ENCODE measurements at places on chromosomes 1 and 21.

DNA sequence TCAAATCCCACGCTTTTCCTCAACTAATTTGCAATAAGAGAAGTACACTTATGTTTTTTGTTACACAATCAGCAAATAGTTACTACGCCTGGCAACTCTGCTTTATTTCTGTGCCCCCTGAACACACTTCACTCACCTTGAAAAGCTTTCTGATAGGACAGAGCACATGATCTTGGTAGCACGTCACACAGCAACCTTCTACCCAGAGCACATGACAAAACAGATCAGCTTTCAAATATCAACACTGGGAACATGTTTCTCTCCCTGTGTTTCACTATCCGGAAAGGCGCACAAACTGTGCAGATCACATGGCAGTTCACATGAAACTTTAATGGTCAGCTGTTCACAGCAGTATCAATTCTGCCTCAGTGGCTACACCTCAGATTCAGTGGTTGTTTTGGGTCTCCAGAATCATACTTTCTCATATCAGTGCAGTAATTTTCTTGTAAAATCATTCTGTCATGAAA, 2.2 kb downstream of the SLC19A2 start:
- no peak for DNase-seq

GRCh38 chr1:164635059-164635802, 76.2 kb downstream of the PBX1 start:
- no peak for DNase-seq

GRCh38 chr1:41239988-41240610, 2.0 kb downstream of the SCMH1 start:
- no peak for DNase-seq

DNA sequence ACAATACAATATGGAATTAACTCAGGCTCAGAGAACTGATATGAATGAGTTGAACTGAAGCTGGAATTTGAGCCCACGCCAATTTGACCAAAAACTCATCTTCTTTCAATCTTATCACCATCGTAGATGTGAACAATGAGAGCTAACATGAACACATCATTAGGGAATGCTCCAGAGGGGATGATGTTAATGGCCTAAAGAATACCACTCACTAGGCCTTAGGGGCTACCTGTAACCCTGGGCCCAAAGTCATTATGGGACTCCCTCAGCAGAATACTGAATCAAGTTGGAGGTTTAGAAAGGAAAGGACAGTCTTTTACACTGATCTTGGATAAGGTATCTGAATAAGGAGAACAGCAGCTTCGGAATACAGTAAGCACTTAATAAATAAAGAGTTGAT, 73.6 kb downstream of the C1orf94 start:
- no peak for DNase-seq

DNA sequence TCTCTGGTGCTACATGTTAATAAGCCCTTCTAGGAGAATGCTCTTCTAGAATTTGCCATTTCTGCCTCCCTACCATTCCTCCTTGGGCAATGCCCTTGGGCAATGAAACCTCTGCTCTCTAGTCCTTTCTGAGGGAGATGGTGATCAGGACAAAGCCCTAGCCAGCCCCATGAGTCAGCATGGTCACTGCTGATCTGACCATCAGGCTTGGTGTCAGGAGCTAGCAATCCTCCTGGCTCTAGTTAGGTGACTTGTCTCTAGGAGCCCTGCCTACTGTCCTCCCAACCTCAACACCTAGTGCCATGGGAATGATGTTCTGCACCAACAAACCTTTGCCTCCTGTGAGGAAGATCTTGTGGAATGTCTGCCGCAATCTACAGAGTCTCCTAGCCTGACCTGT, 89.8 kb downstream of the NMNAT2 start:
- no peak for DNase-seq

- DNase-seq, result peak; percentile 32
These were observed 5.2 kb downstream of the TSPEAR start for GRCh38 chr21:44706026-44706705.

GRCh38 chr1:41409825-41410224, 48.6 kb downstream of the FOXO6 start:
- no peak for DNase-seq

DNA sequence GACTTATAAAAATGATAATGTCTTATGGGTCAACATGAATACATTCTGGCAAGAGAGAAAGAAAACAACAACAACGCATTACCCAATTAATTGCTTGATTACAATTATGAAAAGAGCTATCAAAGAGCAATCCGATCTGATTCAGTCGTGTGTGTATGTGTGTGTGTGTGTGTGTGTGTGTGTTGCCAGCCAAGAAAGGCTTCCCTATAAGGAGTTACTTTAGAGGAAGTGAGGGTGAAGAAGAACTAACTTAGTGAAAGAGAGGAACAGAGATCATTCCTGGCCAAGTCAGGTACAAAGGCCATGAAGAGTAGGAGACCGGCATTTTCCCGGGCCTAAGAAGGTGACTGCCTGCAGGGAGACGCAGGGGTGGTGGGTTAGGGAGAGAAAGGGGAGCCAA, 9.4 kb downstream of the TMEM35B start:
- no peak for DNase-seq

GRCh38 chr1:12040457-12041051, 21.3 kb downstream of the MIIP start:
- peak; percentile 57 for DNase-seq

- DNase-seq, result peak; percentile 91
These were observed 3.0 kb downstream of the AURKAIP1 start for GRCh38 chr1:1371746-1372711.

GRCh38 chr1:167879508-167879907, 34.4 kb downstream of the ADCY10 start:
- no peak for DNase-seq

- no peak for DNase-seq
These were observed 67.2 kb downstream of the UBIAD1 start for GRCh38 chr1:11340233-11340632.

GRCh38 chr1:160007577-160008200, 24.1 kb downstream of the PIGM start:
- DNase-seq, result peak; percentile 24

DNA sequence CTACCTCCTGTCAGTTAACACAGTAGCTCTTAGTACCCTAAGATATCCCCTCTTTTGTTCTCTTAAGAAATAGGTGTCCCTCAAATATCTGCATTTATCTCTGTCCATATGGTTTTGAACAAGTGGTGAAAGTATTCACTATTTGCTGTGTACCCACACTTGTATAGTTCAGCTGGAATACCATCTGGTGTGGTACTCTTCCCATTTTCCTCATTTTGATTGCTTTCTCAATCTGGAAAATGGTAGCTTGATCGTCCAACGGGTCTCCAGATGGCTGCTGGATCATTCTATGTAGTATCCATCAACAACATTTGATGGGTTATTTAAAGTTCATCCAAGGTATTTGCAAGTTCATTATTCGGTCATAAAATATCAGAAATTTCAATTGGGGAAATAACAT, 100.3 kb upstream of the DPYD start:
- DNase-seq, result no peak

DNA sequence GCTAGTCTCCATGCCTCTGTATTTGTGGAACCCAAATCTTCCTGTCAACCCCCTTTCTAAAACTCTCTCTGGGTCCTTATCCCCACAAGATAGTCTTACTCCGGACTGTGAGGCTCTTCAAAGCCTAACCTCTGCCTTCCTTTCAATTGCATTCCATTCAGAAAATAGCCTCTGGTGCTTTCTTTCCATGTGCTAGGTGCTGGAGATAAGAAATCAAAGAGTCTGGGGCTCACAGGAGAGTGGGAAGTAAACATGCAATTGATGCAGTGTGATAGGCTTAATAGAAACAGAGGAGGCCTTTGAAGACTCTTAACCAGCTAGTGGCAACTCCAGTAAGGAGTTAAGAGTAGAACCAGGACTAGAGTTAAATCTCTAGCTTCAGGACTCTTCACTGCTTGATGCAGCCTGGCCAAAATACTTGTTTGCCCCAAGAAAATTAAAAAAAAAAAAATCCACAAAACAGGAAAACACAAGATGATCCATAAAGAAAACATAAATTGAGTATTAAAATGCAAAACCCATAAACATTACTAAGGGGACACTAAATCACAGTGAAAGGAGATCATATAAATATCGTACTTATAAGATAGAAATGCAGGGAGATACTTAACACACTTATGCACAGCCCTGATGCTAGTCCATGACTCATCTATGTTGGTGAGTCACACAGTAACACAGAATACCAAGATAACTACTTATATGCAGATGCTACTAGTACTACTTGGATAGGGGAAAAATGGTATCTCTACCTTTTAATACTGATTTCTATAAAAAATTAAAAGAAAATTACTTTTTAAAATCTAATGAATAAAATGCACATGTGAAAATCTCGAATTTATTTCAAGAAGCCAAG, 341.5 kb downstream of the KCNH1 start:
- no peak for DNase-seq

DNA sequence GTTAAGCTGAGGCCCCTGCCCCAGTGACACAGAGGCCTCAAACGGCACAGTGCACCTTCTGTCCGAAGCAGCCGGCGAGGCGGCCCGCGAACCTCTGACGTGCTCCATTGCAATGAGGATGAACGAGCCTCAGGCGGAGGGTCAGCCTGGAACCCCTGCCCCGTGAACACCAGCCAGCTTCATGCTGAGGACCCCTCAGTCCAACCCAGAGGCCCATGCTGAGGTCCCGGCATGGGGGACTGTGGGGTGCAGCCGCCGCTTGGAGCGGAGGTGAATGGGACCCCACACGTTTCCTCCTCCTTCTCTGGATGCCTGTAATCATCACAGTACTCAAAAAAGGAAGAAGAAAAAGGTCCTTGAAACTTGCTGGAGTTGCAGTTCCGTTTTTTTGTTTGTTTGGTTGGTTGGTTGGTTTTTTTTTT, 62.1 kb downstream of the PRKCZ start:
- peak; percentile 84 for DNase-seq

DNA sequence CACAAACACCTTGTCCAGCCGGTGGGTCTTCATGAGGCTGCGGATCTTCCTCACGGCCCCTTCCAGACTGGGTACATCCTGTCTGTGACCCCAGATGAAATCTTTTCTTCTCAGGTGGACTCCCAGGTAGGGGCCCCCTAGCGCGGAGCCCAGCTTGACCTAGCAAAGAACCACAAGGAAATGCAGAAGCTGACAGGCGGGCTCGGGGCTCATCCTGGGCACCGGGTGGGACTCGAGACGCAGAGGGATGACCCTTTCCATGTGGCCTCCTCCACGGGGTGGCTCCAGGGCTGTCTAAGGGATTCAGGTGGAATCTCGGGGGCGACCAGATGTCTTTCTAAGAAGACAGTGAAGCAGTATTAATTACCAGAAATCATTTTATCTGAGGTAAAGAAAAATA, 17.8 kb downstream of the POFUT2 start:
- DNase-seq, result no peak

- DNase-seq, result no peak
These were observed 62.3 kb downstream of the S1PR1 start for GRCh38 chr1:101299141-101299540.

- DNase-seq, result no peak
These were observed 26.8 kb upstream of the RNF19B start for GRCh38 chr1:32991386-32991785.

DNA sequence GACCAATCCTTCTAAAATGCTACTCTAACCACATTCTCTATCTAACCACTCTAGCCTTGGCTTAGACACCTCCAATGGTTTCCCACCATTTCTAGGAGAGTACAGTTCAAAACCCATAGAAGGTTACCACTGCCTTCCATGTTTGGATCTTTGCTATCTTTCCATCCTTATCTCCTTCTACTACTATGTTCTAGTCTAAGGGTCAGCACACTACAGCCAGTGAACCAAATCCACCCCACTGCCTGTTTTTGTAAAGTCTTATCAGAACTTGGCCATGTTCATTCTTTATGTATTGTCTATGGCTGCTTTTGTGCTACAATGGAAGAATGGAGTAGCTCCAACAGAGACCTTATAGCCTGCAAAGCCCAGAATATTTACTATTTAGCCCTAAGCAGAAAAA, 6.2 kb downstream of the MTF1 start:
- no peak for DNase-seq

DNA sequence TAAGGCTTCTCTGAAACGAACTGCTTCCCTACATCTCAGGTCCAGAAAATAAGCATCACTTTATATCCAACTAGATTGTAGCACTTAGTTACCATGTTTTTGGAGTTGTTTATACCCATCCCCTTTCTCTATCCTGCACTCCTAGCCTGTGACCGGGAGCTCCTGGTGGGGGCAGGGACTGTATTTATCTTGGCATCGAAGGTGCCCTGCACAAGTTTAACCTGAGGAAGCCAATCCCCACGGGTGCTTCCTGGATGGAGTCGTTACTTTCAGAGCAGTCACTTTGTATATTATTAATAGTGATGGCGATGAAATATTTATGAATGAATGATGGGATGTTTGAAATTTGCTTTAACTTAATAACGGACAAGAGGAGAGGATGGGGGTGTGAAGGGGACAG, 73.9 kb downstream of the KLHDC7A start:
- DNase-seq, result no peak

GRCh38 chr1:202237052-202237451, 43.5 kb downstream of the LGR6 start:
- peak; percentile 71 for DNase-seq

DNA sequence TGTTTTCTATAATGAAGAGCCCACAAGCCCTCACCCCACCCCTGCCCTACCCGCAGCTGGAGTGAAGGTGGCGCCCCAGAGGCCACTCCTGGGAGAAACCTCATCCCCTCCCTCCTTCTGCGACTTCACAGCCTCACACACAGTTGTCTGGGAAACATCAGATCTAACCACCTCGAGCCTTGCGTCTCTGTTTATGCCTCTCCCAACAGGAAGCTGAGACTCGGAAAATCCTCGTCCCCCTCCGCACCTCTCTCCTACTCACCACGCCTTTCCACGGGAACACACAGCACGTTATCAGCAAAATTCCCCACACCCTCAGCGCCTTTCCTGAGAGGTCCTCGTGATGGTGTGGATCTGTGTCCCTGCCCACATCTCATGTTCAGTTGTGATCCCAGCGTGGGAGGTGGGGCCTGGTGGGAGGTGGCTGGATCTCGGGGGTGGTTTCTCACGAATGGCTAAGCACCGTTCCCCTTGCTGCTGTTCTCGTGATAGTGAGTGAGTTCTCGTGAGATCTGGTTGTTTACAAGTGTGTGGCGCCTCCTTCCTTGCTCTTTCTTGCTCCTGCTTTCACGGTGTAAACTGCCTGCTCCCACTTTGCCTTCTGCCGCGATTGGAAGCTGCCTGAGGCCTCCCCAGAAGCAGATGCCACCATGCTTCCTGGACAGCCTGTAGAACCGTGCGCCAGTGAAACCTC, 190.6 kb downstream of the KIF26B start:
- DNase-seq, result no peak

- DNase-seq, result no peak
These were observed 66.0 kb downstream of the PGBD5 start for GRCh38 chr1:230359992-230360668.

DNA sequence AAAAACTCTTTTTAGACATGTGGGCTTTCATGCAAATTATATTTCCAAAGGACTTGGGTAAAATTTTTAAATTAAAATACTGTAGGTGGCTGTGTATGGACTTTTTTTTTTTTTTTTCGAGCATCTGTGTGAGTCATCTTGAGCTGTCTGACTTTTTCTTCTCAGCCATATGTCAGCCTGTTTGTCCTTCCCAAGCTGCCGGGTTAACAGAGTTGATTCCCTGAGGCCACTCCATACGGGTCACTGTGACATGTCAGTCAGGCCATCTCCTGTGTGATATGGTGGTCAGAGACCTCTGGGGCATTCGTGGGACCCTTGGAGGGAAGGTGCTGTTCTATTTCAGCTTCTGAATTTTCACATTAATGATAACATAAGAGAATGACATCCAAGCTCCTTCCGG, 148.3 kb downstream of the KCNJ6 start:
- no peak for DNase-seq
